ENCODE measurements at places on chromosomes 12 and 14.

- H3K4me1 ChIP-seq = no peaks in the 10 kb centered on the region
- no peaks in the 10 kb centered on the region for H3K27me3 ChIP-seq
- H3K36me3 ChIP-seq = no peaks in the 10 kb centered on the region
Measured at GRCh38 chr14:57846596-57846995, 19.3 kb downstream of the SLC35F4 start.

DNA sequence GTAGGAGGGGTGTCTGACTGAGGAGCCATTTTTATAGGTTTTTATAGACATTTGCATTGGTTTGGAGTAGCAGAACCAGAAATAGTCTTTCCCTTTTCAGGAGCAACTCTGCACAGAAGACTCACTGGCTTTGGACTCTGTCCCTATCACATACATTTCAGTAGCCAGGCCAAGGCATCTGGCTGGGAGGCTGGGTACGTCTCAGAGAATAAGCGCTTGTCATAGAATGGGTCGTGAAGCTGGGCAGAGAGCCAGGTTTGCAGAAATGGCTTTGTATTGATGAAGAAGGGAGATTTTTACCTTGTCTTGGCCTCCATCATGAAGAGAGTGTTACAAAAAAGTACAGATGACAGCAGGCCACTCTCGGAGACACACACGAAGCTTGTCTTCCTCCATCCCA lies 98.6 kb downstream of the CACNA1C start:
- DNase-seq = no peak
- H3K27ac ChIP-seq = no peak overlapping the region
- no peaks in the 10 kb centered on the region for H3K36me3 ChIP-seq
- peaks cover 9% of the 10 kb centered on the region for H3K4me1 ChIP-seq

DNA sequence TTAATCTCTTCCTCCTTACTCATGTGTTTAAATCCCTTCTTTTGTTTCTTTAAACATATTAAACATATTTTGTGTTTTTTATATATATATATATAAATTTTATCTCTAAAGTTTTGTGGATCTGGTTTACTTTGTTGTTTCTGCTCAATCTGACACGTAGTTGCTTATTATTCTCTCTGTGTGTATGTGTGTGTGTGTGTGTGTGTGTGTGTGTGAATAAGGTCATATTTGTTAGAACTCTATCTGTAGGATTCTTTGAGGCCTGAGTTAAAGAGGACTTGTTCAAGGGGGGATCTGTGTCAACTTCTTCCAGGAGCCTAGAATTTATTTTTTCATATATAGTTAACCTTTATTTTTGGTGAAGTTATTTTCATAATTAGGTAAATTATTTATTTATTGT lies 2.7 kb downstream of the GPR65 start:
- no peak overlapping the region for H3K27ac ChIP-seq
- no peaks in the 10 kb centered on the region for H3K4me1 ChIP-seq
- DNase-seq = no peak
- H3K4me3 ChIP-seq = no peak overlapping the region
- peaks cover 57% of the 10 kb centered on the region for H3K27me3 ChIP-seq

DNA sequence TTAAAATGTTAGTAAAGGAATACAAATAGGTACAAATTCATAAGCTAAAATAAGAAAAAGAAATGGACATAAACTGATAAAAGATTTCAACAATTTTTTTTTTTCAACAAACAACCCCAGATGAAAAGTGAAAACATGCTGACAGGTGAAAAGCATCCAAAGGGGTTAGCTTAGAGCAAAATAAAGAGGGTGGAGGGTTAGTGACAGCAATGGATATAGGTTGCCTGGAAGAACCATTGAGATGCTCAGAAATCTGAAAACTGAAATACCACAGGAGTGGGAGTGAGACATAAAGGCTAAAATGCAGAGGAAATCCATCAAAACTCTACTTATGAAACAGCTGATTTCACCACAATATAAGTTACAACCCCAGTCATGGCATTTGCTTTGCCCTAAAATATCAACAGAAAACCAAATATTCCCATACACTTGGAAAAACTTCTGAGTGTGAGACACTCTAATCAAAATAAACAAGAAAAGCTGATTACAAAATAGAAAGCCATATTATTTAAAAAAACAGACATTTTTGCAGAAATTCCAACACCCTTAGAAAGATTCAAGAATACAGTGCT lies 136.3 kb upstream of the PLEKHG7 start:
- peaks cover 1% of the 10 kb centered on the region for H3K36me3 ChIP-seq
- no peak overlapping the region for H3K4me3 ChIP-seq
- H3K27ac ChIP-seq = no peak overlapping the region
- DNase-seq = no peak
- H3K4me1 ChIP-seq = peaks cover 11% of the 10 kb centered on the region

DNA sequence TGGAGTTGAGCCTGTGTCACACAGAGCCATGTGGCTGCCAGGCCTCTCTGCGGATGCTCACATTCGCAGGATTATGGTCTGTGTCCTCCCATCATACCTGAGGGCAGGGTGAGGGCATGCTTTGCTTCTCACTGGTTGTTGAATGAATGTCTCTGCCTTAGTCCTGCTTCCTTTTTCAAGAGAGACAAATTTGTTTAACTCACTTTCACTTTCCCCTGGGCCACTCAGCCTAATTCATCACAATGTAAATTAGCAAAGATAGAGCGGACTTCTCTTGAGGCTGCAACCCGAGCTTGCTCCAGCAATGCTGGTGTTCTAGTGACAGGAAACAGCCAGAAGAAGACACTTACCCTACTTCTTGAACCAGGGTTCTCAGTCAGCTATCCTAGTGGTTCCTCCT lies 35.5 kb upstream of the PAX9 start:
- H3K27me3 ChIP-seq = no peaks in the 10 kb centered on the region
- H3K27ac ChIP-seq = no peak overlapping the region
- peaks cover 7% of the 10 kb centered on the region for H3K36me3 ChIP-seq
- H3K4me3 ChIP-seq = no peak overlapping the region
- peaks cover 11% of the 10 kb centered on the region for H3K4me1 ChIP-seq
- no peak for DNase-seq

DNA sequence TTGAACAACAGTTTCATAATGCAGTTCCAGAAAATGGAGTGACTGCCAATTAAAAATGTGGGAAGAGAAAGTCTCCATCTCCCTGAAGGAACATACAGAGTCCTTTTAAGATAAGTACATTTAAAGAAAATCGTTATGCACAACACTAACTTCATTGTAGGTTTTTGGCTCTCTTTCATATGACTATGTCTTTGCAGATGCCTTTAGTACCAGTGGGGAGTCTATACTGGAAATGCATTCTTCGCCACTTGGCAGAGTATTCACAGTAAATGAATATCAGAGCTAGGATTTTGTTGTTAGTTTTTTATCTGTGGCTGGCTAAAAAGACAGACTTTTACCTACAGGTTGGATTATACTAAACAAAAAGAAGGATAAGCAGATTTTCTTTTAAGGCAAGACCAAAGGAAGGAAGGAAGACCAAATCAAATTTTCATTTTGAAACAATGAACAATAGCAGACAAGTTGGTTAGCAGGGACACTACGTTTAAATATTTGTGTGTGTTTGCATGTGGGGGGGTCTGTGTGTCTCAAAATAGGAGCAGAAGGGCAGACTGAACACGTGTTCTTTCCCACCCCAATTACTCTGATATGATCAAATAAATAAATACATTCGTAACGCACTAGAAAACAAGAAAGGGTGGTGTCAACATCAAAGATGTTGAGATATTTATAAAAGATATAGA lies 124.5 kb downstream of the BTG1 start:
- H3K4me1 ChIP-seq = no peaks in the 10 kb centered on the region
- no peak overlapping the region for H3K4me3 ChIP-seq

- H3K4me1 ChIP-seq = peaks cover 6% of the 10 kb centered on the region
- no peak overlapping the region for H3K4me3 ChIP-seq
- peak; percentile 27 for DNase-seq
- peak overlapping the region; percentile 61 for H3K27ac ChIP-seq
Measured at GRCh38 chr12:16168078-16168477, 109.4 kb downstream of the SLC15A5 start.

DNA sequence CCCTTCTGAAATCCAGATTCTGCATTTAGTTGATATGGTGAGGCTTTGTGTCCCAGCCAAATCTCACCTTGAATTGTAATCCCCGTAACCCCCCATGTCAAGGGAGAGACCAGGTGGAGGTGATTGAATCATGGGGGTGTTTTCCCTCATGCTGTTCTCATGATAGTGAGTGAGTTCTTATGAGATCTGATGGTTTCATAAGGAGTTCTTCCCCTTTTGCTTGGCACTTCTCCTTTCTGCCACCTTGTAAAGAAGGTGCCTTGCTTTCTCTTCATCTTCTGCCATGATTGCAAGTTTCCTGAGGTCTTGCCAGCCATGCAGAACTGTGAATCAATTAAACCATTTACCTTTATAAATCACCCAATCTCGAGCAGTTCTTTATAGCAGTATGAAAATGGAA lies 23.1 kb upstream of the C12orf42 start:
- no peaks in the 10 kb centered on the region for H3K27me3 ChIP-seq
- no peak overlapping the region for H3K27ac ChIP-seq
- no peaks in the 10 kb centered on the region for H3K36me3 ChIP-seq
- no peak overlapping the region for H3K4me3 ChIP-seq

DNA sequence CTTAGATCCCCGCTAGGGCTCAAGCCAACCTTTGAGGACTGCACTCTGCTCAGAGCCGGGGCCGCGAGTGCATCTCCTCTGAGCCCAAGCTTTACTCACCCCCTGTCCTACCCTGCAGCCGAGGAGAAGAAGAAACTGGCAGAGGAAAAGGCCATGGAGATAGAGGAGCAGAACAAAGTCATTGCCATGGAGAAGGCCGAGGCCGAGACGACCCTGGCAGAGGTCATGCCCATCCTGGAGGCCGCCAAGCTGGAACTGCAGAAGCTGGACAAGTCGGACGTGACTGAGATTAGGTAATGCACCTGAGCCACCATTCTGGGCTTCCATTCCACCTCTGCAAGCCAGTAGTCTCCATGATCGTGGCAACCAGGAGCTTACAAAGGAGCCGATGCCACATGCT lies 69.8 kb downstream of the CCDC92 start:
- H3K36me3 ChIP-seq = no peaks in the 10 kb centered on the region
- no peak for DNase-seq
- H3K4me3 ChIP-seq = no peak overlapping the region
- peaks cover 40% of the 10 kb centered on the region for H3K27me3 ChIP-seq
- H3K27ac ChIP-seq = no peak overlapping the region
- peaks cover 2% of the 10 kb centered on the region for H3K4me1 ChIP-seq

DNA sequence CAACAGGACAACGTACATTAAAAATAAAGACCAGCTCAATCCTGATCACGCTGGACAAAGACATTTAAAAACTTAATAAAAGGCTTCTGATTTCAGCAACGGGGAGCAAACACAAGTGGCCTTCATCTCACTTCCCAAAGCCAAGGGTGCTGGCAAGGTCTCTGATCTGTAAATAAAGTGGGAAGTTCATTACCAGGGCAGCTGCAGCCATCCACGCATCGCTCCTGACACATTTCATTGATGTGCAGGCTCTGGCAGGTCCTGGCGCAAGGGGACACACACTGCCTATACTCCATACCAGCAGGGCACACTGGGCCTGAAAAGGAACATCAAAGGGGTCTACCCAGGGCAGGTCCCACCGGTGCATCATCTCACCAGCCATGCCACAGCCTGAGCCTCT lies 51.0 kb downstream of the VWF start:
- H3K27ac ChIP-seq = no peak overlapping the region
- H3K36me3 ChIP-seq = no peaks in the 10 kb centered on the region
- H3K27me3 ChIP-seq = peaks cover 22% of the 10 kb centered on the region

DNA sequence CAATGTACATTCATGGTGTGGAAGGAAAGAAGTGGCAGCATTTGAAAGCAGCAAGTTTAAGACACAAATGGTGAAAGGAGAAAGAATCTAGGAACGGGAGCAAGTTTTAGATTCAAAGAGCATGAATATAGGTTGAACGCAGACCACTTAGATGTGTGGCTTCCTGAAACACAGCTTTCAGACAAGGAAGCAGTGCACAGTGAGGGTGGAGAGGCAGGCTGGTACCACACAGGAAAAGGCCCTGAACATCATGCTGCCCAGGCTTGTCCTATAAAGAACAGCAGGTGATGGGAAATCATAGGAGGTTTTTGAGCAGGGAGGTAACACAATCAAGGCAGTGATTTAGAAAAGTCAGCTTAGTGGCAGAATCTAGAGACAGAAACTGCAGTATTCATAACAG lies 35.6 kb downstream of the GNS start:
- H3K27ac ChIP-seq = no peak overlapping the region
- H3K4me1 ChIP-seq = no peaks in the 10 kb centered on the region
- no peaks in the 10 kb centered on the region for H3K27me3 ChIP-seq
- DNase-seq = no peak
- H3K36me3 ChIP-seq = peaks cover 62% of the 10 kb centered on the region

- H3K27me3 ChIP-seq = no peaks in the 10 kb centered on the region
- no peak for DNase-seq
- H3K27ac ChIP-seq = no peak overlapping the region
- H3K4me3 ChIP-seq = no peak overlapping the region
- H3K36me3 ChIP-seq = no peaks in the 10 kb centered on the region
- H3K4me1 ChIP-seq = no peaks in the 10 kb centered on the region
Measured at GRCh38 chr12:46299851-46300250, 31.0 kb upstream of the SLC38A1 start.

DNA sequence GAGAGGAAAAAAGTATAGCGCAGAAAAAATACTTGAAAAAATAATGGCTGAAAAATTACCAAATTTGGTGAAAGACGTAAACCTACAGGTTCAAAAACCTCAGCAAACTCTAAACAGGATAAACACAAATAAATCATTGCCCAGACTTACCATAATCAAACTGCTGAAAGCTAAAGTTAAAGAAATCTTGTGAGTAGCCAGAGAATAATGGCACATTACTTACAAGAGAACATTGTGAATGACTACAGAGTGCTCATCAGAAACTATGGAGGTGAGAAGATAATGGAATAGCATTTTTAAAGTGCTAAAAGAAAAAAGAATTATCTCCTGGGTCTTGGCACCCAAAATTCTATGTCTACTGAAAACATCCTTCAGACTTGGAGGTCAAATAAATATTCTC lies 36.0 kb downstream of the ATF1 start:
- no peak for DNase-seq
- H3K27me3 ChIP-seq = no peaks in the 10 kb centered on the region
- no peak overlapping the region for H3K27ac ChIP-seq
- no peak overlapping the region for H3K4me3 ChIP-seq
- H3K4me1 ChIP-seq = peaks cover 6% of the 10 kb centered on the region

GRCh38 chr12:127560041-127560478 lies 706.9 kb upstream of the TMEM132C start:
- H3K27me3 ChIP-seq = no peaks in the 10 kb centered on the region
- H3K4me1 ChIP-seq = peaks cover 4% of the 10 kb centered on the region
- no peak overlapping the region for H3K27ac ChIP-seq
- no peaks in the 10 kb centered on the region for H3K36me3 ChIP-seq

GRCh38 chr12:6614513-6615172 lies 7.5 kb upstream of the CHD4 start:
- H3K27me3 ChIP-seq = no peaks in the 10 kb centered on the region
- H3K36me3 ChIP-seq = no peaks in the 10 kb centered on the region
- peaks cover 32% of the 10 kb centered on the region for H3K4me1 ChIP-seq
- no peak for DNase-seq
- H3K27ac ChIP-seq = peak overlapping the region; percentile 90

- no peak overlapping the region for H3K4me3 ChIP-seq
- DNase-seq = no peak
- peak overlapping the region; percentile 90 for H3K27ac ChIP-seq
- peaks cover 17% of the 10 kb centered on the region for H3K4me1 ChIP-seq
- no peaks in the 10 kb centered on the region for H3K27me3 ChIP-seq
Measured at GRCh38 chr12:92602930-92603623, 99.7 kb upstream of the PLEKHG7 start.

- no peaks in the 10 kb centered on the region for H3K36me3 ChIP-seq
- H3K4me1 ChIP-seq = no peaks in the 10 kb centered on the region
- DNase-seq = no peak
- no peaks in the 10 kb centered on the region for H3K27me3 ChIP-seq
Measured at GRCh38 chr14:68312884-68313610, 479.8 kb downstream of the ZFP36L1 start.

- H3K36me3 ChIP-seq = no peaks in the 10 kb centered on the region
- no peak overlapping the region for H3K27ac ChIP-seq
- no peak overlapping the region for H3K4me3 ChIP-seq
- DNase-seq = no peak
- peaks cover 67% of the 10 kb centered on the region for H3K27me3 ChIP-seq
- no peaks in the 10 kb centered on the region for H3K4me1 ChIP-seq
Measured at GRCh38 chr12:21384261-21384660, 11.6 kb downstream of the IAPP start.
